ENCODE measurements at places on chromosomes 5 and 9.

- DNase-seq = no peak
Observed at GRCh38 chr5:44935871-44936270, 127.1 kb downstream of the MRPS30 start.

DNA sequence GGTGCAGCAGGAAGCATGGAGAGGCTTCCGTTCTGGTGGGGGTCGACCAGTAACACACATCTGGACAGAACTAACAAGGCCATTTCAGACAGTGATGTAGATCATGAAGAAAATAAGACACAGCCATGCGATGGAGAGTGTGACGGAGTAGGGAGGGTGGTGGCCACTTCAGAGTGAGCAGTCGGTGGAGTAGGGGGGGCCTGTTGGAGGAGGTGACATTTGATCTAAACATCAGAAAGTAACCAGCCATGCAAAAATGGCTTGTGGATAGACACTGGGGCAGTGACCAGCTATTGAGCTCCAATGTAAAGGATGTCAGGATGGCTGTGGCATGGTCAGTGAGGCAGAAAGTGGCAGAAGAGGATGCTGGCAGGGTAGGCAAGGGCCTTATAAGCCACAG, 65.9 kb downstream of the PPARGC1B start:
- DNase-seq = peak; percentile 63

- DNase-seq = no peak
Observed at GRCh38 chr5:137015540-137016116, 483.5 kb downstream of the SPOCK1 start.

DNA sequence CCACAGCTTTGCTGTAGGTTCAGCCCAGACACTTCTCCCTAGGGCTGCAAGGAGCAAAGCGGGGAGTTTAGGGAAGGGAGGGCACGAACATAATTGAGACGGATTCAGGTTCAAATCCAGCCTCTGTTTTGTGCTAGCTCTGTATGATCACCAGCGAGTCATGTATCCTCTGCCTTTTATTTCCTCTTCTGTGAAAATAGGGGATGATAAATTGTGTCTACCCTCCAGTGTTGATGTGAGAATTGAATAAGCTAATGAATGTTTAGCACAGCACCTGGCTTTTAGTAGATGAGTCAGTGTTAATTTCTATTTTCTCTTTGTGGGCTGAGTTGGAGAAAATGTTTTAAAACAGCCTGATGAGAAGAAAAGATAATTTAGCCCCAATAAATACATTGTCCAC, 6.2 kb downstream of the MLANA start:
- DNase-seq = no peak

GRCh38 chr5:12910641-12911040, 1006.4 kb upstream of the CTNND2 start:
- DNase-seq = peak; percentile 0

DNA sequence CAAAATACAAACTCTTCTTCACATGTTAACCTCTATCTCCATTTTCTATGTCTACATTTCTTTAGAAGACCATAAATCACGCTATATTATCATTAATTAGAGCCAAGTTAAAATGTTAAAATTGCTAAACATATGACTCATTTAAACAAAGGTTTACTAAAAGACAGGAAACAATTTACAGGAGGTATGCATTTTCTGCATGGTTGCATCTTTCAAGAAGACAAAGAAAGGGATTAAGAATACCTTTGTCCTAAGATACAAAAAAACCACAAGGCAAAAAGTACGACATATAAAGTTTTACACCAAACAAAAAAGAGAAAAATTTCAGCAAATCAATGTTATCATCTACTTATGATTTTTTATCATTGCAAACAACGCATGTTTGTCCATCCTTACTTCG, 324.4 kb downstream of the PDE4D start:
- no peak for DNase-seq

DNA sequence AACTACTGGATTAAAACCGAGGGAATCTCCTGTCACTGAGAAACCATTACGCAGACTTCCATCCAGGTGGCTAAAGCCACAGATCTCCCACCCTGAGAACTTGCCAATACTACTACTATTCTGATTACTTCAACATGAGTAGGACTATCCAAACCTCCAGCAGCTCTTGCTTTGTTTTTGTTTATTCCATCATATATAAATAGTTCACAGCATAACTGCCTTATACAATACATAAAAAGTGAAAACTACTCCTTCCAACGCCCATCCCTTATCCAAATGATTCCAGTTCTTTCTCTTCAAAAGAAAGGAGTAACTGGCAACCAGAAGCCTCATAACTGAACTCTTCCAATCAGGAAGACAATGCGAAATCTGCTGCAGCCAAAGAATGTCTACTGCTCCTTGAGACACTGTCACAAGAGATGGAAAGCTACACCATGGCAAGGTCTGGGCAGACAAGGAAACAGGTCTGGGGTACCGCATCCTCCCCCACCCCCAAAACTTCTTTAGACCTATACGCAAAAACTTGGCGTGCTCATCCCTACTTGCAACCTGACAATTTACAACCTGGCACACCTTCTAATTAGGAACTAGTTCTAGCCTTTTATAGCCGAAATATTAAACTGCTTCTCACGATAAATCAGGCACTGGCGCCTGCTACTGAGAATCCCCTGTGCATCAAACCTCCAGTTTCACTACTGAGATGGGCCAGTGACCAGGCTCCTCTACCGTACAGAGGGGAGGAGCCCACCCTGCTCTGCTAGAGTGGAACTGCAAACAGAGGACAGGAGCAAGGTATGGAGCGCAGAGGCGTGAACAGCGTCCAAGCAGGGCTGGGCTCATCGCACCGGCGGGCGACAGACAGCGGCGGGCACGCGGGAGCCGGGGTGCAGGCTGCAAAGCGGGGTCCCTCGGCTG, 986 bp downstream of the PLPP1 start:
- DNase-seq = peak; percentile 80

DNA sequence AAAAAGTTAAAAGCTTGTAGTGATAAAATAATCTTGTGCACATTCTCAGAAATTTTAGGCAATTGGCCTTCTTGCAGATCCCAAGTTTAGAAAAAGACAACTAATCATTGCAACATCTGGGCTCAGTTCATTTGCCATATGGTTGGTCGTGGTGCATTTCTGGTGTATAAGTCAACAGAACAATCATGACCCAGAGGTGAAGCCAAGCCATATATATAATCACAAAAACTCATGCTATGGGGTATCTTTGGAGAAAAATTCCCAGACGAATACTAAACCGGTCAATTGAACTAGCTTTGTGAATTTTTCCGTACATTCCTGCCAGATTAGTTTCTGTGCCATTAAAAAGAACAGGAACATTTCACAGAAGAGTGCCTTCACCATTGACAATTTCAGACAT, 50.3 kb downstream of the FYB1 start:
- no peak for DNase-seq

DNA sequence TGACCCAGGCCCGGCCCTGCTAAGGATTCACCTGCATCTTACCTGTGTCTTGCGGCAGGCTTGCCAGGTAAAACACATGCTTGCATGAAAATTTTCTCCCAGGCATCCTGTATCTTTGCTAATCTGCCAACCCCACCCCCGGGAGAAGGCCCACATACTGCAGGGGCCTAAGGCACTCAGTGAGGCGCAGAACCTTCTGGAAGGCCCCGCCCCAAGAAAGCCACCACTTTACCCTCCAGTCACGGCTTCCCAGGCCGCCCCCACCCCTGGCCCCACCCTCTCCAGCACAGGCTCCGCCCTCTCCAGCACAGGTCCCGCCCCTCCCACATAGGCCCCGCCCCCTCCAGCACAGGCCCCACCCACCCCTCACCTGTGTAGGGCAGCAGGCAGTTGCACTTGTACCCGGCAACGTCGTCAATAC, 29.8 kb upstream of the SEC16A start:
- DNase-seq = no peak

DNA sequence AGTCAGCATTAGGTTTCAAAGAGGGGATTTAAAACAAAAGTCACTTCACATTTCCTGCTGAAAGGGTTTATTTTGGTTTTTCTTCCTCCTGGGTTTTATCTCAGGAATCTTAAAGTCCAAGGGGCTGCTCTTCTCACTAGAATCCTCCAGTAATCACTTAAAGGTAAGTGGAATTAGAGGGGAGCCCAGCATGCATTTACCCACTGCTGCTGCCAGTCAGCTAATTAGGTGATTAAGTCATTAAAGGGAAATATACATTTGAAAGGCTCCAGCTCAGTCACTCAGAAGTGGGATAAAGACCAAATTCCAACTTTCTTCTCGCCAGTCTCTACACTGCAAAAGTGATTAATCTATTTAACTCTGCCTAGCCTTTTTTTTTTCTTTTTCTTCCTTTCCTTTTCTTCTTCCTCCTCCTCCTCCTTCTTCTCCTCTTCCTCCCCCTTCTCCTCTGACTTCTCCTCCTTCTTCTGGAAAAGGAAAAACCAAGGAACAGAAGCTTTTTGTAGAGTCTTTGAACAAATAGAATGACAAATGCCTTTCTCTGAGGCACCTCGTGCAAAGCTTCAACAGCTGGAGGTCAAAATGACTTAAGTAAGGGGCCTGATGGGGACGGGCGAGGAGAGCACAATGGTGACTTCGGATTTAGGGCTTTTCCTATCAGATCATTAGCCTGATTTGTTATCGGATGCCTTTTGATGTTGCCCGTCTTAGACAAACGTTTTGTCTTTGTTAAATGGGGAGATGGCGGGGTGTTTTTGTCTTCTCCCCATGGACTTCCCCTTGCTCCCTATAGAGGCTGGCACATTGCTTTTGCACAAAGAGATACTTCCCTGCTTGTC, 617.6 kb downstream of the IRX1 start:
- DNase-seq = no peak

DNA sequence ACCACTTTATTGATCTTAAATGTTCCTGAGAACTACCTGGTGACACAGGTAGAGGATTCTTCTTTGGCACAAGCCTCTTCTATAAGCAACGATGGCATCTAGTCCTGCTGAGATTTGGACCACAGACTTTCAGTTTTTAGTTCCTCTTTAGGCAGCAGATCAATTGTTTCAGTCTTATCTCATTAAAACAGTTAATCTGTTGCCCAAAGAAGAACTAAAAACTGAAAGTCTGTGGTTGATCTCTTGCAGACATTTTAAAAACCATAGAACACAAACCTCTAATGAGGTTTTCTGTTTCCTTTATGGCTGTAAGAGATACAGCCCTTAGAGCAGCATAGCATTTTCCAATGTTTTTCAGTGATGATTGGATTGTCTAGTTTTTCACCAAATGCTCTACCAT, 480.9 kb downstream of the MTRR start:
- DNase-seq = no peak

Data from muscle of leg (tissue), 16 donors.